ENCODE measurements at places on chromosomes 11 and 22. TPM values are rescaled to one million over a fixed set of nuclear protein-coding genes. Genes with fewer than 3 reads are reported as not detected.
A peak's percentile ranks its signal among the peaks of the same experiment; 100 is the strongest.

DNA sequence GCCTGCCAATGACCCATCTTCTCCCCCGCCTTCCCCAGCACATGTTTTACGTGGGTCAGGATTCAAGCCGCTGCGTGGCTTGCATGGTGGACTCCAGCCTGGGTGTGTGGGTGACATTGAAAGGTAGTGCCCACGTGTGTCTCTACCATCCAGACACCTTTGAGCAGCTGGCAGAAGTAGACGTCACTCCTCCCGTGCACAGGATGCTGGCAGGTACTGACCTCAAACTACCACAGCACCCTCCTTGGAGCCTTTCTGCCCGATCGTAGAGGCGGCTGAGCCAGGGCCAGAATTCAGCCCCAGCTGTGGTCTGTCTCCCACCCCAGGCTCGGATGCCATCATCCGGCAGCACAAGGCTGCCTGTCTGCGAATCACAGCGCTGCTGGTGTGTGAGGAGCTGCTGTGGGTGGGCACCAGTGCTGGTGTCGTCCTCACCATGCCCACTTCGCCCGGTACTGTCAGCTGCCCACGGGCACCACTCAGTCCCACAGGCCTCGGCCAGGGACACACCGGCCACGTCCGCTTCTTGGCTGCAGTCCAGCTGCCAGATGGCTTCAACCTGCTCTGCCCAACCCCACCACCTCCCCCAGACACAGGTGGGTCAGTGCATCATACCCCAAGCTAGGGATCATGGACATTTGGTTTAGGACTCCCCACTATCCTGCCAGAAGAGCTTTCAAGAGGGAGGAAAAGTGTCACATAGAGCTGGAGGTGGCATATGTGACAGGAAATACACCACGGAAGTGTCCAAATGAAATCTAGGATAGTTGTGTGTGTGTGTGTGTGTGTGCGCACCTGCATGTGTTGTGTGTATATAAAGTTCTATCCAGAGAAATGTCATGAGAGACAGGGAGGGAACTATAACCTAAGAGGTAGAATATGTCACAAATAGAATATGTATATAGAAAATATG is 10.6 kb upstream of the RELT start:
- no peak for DNase-seq

The FAM180B gene
- total RNA-seq: not detected

The SEPTIN3 gene
- under 0.01 TPM for total RNA-seq

- no peak for DNase-seq
Measured at GRCh38 chr11:59812220-59812619, 1.6 kb upstream of the MRPL16 start.

DNA sequence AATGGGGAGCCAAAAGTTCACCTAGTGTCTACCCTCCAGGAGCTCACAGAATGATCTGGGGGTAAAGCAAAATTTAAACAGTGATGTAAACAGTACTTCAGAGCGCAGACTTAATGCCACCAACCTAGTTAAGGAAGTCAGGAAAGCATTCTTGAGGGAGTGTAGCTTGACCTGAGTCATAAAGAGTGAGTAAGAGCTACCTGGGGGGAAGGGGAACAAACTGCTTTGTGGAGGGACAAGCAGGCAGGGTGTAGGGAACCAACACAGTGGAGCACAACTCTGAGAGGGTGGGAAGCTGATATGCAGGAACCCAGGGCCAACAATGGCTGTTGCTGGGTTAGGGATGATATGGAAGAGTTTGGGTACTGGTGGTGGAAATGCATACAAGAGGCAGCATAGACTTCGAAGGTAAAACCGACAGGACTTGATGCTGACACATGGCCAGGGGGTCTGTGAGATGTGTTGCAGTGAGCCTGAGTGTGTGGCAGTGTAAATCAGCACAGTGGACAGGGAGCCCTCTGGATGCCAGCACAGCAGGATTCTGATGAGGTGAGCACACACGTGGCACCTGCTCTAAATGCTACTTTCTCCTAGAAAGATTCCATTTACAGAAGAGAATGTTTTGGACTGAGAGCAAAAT is 58.3 kb upstream of the CYP2D6 start:
- DNase-seq: peak; percentile 23

The AMPD3 gene
- 6.5 TPM for total RNA-seq

The THY1 gene
- total RNA-seq: 0.20 TPM

The MS4A6A gene
- total RNA-seq: not detected

DNA sequence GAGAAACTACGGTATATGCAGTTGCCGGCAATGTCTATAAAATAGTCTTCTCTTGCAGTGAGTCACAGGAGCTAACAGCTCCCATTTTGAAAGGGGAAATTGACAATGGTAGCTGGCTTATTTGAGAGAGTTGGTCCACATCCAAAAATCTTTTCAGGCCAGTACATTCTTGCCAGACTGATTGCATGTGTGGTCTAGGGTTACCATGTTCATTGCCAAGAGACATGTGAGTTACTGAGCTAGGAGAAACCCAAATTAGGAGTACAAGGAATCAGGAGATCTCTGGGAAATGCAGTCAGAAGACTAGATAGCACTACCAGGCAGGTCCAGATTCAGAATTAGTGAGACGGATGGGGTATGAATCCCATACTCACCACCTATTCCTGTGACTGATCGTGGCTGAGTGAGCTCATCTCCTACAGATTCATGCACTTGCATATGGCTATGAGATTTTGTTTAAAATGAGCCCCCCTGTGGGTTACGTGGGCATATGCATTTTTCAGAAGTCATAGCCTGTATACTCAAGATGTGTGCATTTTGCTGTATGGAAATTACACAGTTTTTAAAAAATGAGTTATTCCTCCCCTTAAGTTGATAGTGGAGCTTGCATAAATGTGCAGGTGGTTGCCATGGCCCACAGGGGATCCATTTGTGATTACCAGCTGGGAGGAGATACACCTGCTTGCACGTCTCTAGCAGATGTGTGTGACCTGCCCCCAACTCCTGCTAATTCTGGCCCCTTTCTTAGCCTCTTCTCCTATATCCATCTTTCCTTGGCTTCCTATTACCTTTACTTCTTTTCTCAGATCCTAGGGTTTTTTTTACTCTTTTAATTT is 102.7 kb downstream of the COMMD9 start:
- peak; percentile 26 for DNase-seq

The OR52N4 gene
- total RNA-seq: not detected

The GRK2 gene
- 29.6 TPM for total RNA-seq

DNA sequence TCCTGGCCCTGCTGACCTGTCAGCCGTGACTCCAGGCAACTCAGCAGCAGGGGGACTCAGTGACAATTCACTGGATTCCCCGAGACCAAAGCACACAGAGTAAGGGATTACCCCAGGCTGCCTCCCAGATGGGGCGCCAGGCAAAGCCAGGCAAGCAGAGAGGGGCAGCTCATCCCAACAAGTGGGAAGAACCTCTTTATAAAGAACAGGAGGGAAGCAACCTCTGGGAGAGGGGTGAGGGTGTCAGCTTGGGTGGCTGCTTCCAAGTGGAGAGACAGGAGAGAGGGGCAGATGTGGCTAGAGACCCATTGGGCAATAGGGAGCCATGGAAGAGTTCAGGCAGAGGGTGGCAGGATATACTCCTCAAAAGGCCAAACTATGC is 1.2 kb downstream of the SLC22A12 start:
- no peak for DNase-seq

GRCh38 chr11:119091178-119091577 is 6.5 kb downstream of the HMBS start:
- DNase-seq: no peak

The VSIG2 gene
- total RNA-seq: under 0.01 TPM

- DNase-seq: no peak
Measured at GRCh38 chr11:36703055-36703404, 105.0 kb upstream of the RAG2 start.

The TRIM68 gene
- 7.2 TPM for total RNA-seq

The RAG1 gene
- 1.1 TPM for total RNA-seq

DNA sequence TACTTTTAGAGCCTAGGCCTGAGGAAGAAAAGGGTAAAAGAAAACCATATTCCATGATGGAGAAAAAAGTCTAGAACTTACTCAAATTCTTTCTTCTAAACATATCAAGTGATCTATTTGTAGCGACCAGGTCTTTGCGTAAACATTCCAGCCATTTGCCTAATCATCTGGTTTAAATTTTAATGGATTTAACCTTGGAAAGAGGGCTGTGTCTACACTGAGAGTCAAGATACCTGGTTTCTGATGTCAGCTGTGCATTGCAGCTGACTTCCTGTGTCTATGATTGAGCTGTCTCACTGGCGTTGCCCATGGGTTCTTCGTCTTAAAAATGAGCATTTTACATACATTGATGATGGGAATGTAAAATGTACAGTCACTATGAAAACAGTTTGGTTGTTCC is 10.0 kb upstream of the TMEM123 start:
- no peak for DNase-seq

The OR5B17 gene
- total RNA-seq: not detected

DNA sequence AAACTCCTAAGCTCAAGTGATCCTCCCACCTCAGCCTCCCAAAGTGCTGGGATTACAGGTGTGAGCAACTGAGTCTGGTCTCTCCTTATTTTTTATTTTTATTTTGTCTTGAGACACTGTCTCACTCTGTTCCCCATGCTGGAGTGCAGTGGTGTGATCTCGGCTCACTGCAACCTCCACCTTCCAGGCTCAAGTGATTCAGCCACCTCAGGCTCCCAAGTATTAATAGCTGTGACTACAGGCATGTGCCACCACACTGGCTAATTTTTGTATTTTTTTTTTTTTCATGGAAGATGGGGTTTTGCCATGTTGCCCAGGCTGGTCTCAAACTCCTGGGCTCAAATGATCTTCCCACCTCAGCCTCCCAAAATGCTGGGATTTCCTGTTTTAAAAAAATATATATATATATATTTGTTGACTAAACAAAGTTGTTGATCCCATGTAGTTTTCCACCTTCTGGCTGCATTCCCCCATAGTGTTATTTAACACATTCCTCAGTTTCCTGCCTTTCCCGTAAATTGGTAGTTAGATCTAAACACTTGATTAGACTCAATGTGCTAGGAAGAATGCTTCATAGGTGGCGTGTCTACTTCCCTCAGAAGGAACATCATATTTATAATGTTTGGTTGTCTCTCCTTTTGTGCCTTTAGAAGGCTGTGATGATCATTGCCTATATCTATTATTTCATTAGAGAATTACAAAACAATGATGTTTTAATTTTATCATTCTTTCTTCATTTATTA is 38.8 kb downstream of the LRRC32 start:
- peak; percentile 63 for DNase-seq

- DNase-seq: no peak
Measured at GRCh38 chr11:116842909-116843308, 5.5 kb upstream of the APOA1 start.

DNA sequence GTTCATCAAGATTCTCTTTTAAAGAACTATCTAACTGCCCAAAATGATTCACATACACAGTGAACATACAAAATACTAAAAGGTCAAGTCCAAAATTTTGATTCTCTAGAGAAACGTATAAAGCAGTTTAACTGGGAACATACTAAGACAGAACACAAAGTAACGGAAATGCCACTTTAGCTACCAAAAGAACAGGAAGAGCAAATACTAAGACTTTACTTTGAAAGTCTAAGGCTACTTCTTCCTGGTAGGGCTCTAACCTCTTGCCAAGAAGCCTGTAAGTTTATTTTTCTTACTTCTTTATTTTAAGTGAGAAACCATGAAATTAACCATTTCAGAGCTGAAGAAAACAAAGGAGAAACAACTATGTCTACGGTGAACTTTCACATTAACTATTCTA is 6.2 kb downstream of the PICALM start:
- peak; percentile 66 for DNase-seq

- no peak for DNase-seq
Measured at GRCh38 chr11:75773595-75774353, 5.2 kb downstream of the DGAT2 start.

The IGSF22 gene
- total RNA-seq: 0.22 TPM

GRCh38 chr11:68392822-68393221 is 67.7 kb upstream of the PPP6R3 start:
- DNase-seq: no peak

DNA sequence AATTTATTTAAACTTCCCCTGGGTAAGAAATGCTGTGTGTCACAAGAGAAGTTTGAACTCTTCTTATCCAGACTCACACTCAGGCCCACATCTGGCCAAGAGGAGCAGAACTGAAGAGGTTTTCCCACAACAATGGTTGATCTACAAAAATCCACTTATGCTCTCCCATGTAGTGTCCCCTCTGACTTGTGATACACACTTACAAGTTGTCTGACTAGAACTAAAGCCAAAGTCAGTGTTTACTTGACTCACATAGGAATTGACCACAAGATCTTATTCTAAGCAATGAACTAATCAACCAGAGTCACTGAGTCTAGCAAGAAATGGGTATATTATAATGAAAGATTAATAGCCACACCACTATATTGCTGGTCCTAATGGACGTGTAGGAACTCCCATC is 133.0 kb downstream of the ATG16L2 start:
- no peak for DNase-seq

DNA sequence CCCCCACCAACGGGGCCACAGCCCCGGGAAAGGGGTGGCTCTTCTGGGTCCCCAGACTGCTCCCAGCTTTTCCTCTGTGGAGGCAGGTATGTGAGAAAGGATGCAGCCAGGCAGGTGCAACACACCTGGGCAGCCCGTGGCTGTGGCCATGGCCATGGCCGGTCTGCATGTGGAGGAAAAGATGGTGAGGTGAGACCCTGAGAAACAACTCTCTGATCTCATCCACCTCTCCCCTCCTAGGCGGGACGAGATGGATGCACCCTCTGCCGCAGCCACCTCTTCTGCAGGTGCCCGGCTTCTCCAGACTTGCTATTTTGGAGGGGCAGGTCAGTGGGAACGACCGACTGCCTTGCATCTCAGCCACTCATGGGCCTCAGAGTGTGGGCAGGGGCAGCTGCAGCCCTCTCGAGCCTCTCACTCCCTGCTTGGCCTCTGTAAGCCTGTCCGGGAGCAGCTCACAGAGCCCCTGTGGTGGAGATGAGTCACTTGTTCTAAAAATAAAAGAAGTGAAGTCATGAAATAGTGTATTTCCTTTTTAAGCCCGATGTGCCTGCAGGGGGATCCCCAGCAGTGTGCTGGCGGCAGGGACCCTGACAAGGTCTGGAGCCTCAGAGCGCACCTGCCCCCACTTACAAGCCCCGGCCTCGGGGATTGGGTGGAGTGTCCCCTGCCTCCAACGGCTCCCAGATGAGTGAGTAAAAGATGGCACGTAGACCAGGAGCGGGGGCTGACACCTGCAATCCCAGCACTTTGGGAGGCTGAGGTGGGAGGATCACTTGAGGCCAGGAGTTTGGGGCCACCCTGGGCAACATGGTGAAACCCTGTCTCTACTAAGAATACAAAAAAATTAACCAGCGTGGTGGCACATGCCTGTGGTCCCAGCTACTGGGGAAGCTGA is 10.7 kb downstream of the SMIM38 start:
- peak; percentile 82 for DNase-seq
